RWPE1 (cell line): ENCODE measurements at places on chromosomes 3 and 15.
A peak's percentile ranks its signal among the peaks of the same experiment; 100 is the strongest.

GRCh38 chr3:30112902-30113484 is 493.4 kb upstream of the TGFBR2 start:
- DNase-seq = peak; percentile 1

- DNase-seq = peak; percentile 33
These were observed 106.7 kb downstream of the GHSR start for GRCh38 chr3:172341482-172342059.

GRCh38 chr3:102885289-102885688 is 450.5 kb downstream of the ZPLD1 start:
- DNase-seq = no peak

DNA sequence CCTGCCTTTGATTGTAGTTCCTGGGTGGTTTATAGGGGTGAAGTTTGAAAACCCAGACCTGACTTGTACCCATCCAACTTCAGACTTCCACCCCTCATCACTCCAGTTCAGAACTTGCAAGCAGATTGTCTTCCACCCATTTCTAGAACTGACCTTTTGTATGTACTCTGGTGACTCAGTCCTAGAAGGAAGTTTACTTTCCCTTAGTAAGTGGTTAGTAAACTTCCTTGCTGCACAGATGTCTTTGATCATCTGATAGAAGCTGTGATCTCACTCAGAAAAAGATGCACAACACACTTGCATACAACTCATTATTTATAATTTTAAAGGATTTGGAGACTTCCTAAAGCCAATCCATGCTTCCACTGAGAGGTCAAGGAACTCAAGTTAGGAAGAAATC is 368.0 kb downstream of the MFSD1 start:
- DNase-seq = peak; percentile 39

GRCh38 chr3:146142757-146143156 is 18.2 kb downstream of the PLOD2 start:
- no peak for DNase-seq

DNA sequence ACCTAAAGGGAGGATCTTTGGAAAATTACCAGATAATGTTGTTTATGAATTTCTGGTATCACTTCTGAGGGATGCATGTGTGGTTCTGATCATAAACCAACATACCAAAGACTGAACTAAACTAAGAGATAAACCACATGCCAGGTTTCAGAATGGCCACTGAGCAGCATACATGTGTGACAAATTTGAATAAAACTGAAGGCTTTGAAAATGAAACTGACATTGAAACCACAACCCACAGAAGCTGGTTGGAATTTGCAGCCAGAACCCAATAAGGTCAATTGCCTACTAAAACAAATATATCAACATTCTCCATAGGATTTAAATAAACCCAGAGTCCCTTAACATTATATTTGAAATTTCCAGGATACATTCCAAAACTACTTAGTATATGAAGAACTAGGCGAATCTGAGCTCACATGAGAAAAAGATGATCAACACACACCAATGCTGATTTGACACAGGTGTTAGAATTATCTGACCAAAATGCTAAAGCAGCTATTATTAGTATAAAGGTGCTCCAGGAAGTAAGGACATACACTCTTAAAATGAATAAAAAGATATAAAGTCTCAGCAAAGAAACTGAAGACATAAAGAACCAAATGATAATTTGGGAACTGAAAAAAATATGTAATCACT is 125.0 kb downstream of the ZNF280D start:
- DNase-seq = no peak

DNA sequence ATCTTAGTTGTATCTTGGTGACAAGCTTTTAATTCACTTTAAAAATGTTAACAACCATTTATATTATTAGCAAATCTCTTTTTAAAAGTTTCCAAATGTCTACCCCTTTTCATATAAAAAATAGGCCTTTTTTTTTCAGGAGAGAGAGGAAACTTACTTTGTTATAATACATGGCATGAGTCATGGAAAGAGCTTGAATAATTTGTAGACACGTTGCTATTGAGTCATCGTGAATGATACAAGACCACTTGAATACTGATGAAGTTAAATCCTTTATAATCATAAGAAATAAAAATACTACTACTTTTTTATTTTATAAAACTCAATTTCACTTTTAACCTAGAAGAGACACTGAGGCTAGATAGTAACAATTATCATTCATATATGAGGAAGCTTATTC is 70.3 kb upstream of the BBX start:
- DNase-seq = no peak

DNA sequence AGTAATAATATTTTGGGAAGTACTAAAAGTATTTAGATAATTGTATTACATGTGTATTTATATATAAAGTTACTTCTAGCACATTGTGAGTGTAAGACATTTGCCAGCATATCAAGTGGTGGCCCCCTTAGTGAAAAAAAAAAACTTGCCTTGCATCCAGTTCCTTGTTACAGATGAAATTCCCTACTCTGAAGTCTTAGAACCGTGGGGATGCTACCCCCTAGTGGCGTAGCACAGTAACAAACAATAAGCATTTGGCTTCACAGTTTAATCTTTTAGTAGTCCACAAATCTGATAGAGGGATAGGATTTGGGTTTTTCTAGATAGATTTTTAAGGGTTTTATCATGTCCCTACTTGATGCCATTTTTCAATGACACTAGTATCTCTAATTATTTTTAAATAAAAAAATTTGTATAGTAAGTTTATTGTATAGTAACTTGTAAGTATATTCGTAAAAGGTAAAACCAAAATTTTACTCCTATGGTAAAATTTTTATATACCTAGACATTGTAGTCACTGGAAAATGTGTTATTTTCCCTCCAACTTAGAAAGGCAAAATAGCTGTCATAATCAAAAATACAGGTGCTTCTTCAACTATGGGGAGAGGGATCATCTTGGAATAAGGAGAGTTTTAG is 14.3 kb downstream of the SMC4 start:
- DNase-seq = peak; percentile 59

DNA sequence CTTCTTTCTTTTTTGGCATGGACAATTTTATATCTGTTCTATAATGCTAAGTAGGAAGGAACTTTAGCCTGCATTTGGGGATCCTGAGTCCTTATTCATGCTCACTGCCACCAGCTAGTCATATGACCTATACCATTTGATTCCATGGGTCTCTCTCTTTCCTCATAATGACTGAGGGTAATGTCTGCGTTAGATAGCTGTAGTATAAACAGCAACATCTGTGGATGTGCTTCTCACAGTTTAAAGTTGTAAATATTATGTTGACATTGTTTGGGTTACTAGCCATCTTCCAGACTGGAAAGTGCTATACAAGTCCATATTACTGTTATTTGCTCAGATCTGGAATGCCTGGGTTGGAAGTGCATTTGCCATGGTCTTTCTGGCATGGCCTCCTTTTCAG is 274.9 kb upstream of the SEMA6D start:
- DNase-seq = no peak

- peak; percentile 45 for DNase-seq
These were observed 38.0 kb downstream of the TMEM41A start for GRCh38 chr3:185460719-185461350.

GRCh38 chr15:51938286-51938685 is 33.3 kb downstream of the LEO1 start:
- DNase-seq = no peak

- no peak for DNase-seq
These were observed 49.1 kb upstream of the SEC22A start for GRCh38 chr3:123152687-123153086.

DNA sequence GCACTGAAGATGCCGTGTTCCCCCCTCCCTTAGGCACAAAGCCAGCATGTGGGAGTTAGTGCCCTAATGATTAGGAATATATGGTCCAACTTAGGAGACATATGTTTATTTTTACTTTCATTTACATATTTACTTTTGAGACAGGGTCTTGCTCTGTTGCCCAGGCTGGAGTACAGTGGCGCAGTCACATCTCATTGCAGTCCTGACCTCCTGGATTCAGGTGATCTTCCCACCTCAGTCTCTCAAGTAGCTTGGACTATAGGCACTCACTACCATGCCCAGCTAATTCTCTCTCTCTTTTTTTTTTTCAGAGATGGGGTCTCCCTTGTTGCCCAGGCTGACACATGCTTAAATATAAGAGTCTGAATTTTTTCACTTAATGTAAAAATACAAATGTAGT is 51.6 kb upstream of the TBC1D23 start:
- no peak for DNase-seq

DNA sequence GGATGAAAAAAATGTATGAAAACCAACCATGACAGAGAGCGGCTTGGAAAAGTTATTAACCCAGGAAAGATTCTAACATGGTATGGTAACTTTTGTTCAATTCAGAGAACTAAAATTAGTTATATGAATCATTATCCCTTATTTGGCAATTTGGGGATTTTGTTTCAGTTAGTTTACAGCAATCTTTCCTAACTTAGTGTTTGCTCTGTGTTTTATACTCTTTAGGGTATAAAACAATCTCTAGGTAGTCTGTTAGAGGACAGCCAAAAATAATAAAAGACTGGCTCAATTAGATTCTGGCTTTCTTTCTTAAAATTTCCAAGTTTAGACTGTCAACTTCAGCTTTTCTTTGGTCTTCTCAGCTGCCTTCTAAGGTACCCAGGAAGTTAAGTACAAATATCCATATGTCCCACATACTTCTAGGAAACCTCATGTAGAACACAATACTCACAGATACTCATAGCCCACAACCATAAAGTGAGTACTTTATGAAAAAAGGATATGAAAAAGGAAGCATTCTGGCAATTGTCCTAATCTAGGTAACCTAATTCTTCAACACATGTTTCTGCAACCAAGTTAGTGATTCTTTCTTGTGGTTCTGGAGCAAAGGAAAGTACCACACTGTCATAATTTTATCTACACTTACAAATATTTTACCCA is 849.3 kb downstream of the ROBO1 start:
- DNase-seq = no peak

DNA sequence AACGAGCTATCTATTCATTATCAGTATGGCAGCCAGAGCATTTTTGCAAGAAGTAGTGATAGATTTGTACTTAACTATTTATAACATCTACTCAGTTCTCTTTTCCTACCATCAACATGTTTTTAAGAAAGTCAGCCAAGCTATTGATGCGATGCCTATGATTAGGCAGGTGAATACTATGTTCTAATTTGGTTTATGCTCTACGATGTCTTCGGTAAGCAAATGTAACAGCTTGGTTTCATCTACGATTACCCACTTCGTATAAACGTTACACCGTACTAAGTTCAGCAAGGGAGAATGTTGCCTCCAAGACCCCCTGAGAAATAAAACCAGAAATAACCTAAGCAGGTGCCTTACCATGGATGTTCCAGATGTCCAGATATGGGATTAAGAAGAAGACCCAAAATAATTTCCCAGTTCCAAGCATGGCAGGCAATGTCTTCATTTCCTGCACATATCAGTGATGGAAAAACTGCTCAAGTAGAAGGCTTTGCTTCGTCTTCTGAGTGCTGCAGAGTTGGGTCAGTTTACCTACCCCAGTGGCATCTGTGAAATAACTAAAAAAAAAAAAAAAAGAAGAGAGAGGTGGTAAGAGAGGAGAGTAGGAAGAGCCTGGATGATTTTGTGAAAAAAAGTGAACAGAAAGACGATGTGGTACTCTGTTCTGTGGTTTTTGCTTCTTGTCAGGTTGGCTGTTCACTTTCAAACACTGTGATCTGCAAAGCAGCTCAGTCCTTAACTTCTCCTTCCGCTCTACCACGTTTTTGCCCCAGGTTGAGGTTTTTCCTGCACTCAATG is at the start of gene BTLA:
Gene BTLA, minus strand, starts transcription at position 559 of the 798 bp plus-strand sequence. Its CDS starts 114 bp downstream, at position 445.
- DNase-seq = no peak

GRCh38 chr15:26179906-26180305 is 316.8 kb upstream of the ATP10A start:
- DNase-seq = no peak

GRCh38 chr15:68818769-68819494 is 1.8 kb downstream of the ANP32A start:
- DNase-seq = no peak

- no peak for DNase-seq
These were observed 71.9 kb upstream of the SLC6A11 start for GRCh38 chr3:10744098-10744465.

- DNase-seq = no peak
These were observed 176.6 kb downstream of the PYDC2 start for GRCh38 chr3:191637611-191638010.

- no peak for DNase-seq
These were observed 238.7 kb upstream of the GRM7 start for GRCh38 chr3:6622260-6622659.

- no peak for DNase-seq
These were observed 344.6 kb upstream of the PROK2 start for GRCh38 chr3:72129501-72130094.

DNA sequence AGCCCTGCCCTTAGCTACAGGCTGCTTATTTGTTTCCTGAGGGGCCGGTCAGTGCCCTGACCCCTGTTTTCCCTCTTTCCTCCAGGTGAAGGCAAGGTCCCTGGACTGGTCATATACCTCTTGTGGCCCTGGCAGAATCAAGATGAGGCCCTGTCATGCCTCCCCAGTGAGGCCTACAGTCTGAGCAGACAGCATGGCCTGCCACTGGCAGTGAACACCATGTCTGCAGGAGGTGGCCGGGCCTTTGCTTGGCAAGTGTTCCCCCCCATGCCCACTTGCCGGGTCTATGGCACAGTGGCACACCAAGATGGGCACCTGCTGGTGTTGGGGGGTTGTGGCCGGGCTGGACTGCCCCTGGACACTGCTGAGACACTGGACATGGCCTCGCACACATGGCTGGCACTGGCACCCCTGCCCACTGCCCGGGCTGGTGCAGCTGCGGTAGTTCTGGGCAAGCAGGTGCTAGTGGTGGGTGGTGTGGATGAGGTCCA is 1.2 kb downstream of the KLHDC8B start:
- DNase-seq = no peak

DNA sequence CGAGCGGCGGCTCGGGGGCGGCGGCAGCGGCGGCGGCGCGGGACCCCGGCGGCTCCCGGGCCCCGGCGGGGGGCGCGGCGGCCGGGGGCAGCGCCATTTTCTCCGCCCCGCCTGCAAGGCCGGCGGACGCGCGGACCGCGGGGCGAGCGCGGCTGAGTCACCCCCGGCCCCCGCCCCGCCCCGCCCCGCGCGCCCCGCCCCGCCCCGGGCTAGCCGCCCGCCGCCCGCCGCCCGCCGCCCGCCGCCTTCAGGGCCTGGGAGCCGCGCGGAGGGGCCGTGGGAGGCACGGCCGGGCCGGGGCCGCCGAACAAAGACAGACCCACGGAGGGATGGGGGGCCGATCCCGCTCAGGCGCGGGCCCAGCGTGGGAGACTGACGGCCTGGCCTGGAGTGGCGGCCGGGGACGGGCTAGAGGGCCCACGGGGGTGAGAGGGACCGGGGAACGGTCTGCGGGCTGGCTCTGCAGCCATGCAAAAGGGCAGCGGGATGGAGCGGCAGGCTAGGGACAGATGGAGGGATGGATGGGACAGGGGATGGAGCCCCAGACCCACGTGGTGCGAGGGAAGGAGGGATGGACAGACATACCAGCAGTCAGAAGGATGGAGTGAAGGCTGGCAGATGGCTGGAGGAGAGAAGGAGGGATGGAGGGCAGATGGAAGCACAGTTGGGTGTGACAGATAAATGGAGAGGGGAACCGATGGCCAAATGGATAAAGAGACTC is at the start of gene EIF4E3:
Gene EIF4E3, minus strand, starts transcription at position 132 of the 721 bp plus-strand sequence. Its CDS starts 35 bp downstream, at position 97.
- peak; percentile 69 for DNase-seq

DNA sequence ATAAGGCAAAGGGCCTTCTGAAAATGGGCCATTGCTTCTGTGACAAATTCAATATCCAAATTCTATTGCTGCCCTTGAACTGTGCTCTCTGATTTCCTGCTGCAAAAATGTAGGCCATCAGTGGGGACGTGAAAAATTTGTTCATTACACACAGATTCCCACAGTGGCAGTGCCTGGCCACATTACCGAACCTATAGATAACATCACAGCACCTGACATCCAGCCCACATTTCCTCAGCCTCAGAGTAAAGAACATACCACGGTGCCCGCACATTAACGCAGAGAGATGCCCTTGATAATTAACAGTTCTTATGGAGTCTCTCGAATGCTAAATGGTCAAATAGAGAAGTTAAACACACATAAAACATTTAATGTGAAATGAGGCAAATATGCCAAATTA is 931.6 kb upstream of the CFAP20DC start:
- DNase-seq = no peak
